ENCODE measurements at places on chromosomes 4 and X.

DNA sequence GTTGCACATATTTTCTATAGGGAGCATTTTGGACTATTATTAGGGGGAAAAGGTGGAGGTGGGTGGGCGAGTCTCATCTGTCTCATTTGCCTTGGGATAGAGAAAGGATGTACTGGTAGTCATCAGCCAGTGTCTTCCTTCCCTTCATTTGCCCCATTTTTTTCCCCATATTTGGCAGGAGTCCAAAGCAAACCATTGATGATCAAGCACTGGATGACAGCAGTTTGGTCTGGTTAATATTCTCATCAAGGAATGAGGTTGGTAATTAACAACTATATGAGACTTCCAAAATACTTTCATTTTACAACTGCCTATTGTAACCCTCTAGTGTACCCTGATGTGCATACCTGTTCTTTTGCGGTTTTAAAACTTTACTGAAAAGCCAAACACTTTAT lies 22.6 kb upstream of the IGFBP7 start:
- DNase-seq = no peak

- no peak for DNase-seq
Measured at GRCh38 chr4:146975036-146975435, 29.4 kb upstream of the TTC29 start.

DNA sequence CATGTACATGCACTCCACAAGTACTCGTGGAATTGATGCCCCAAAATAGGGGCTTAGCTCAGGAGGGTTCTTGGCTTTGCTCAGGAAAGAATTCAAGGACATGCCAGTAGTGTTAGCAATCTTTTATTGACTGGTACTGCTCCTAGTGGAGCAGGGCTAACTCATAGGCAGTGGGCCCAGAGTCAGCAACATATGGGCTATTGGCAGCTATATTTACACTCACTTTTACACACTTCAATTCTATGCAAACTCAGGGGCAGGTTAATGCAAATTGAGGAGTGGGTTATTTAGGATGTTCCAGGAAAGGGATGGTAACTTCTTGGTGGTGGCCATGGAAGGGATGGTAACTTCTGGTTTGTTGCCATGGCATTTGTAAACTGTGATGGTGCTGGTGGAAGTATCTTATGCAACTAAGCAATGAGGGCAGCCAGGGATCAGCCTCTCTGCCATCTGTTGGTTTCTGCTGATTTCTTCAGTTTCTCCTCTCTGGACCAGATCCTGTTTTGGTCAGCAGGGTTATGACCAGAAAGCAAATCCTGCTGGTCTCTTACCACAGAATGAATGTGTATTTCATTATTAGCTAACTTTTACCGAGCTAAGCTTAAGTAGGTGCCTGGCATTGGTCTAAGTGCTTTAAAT lies 69.2 kb upstream of the FAT1 start:
- no peak for DNase-seq

GRCh38 chr4:35503435-35503834 lies 740.9 kb downstream of the ARAP2 start:
- DNase-seq = no peak

DNA sequence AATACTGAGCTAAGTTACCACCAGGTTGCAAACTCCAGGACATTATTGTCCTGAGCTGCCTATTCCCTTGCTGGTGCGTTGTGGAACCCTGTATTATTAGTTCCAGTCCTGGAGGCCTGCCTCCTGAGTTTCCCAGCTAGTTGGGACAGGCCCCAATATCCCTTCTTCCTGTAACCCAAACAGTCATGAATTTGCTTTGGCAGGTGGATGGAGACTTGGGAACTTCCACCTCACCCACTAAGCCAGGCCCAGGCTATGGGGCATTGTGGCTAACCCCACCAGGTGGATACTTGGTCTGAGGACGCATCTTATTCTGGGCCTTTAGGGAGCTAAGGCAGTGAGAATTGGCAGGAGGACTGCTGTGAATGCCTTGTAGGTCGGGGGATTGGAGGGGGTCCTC lies 5.0 kb downstream of the RBM3 start:
- DNase-seq = peak; percentile 16

DNA sequence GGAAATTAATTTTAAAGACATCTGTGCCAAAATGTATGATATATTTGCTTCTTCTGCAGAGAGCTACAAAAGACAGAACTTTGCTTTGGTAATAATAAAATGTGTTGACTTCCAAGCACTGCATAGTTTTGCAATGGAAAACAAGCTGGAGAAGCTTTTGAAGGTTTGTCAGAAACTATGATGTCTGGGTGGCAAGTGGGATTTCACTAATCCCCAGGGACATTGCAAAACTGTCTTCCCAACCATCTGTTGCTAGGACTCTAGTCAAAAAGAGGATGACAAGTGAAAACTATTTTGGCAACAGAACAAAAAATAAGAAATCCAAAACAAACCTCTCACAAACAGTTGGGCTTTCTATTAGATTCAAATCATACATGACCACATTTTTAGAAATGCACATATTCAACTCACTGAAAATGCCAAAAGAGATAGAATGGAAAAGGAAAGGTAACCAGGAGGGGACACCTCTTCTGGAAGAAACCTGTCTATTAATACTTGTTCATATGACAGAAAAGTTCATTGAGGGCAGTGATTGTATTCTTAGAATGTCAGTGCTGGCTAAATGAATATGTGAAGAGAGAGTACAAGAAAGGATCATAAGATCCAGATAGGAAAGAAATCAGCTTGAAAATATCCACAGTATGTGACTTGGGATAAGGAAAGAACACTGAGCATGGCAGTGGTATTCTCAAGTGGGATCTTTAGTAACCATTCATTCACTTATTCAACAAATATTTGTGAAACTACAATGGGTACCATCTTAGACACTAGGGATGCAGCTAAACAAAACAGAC lies 228.0 kb downstream of the RASL11B start:
- no peak for DNase-seq

GRCh38 chr4:931194-931959 lies 739 bp downstream of the GAK start:
- peak; percentile 83 for DNase-seq

DNA sequence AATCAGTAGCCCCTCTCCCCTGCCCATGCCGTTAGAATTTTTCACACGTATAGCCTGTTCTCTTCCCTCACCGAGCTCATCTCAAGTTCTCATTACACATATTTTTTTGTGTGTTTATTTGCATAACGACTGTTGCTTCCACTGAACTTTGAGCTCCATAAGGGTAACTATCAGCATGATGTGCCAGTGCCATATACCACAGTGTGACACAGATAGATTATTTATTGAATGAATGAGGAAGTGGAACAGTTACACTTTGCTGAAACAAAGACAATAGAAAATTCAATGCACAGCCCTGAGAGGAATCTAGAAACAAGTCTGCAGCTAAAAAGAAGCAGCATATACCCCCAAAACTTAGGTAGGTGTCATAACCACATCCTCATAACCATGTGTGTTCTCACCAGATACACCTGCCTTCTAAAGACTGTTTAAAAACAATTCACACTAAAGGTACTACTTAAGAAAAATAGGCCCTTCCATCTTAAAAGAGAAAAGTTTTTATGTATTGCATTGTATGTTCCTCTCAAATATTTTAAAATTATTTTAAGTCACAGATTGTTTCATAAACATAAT lies 389.9 kb downstream of the PACRGL start:
- DNase-seq = no peak

GRCh38 chrX:43734444-43734843 lies 78.3 kb downstream of the MAOA start:
- DNase-seq = no peak

- DNase-seq = no peak
Measured at GRCh38 chr4:181007751-181008150, 1235.5 kb upstream of the TENM3 start.

GRCh38 chr4:164012396-164013027 lies 518.0 kb downstream of the TMA16 start:
- no peak for DNase-seq

DNA sequence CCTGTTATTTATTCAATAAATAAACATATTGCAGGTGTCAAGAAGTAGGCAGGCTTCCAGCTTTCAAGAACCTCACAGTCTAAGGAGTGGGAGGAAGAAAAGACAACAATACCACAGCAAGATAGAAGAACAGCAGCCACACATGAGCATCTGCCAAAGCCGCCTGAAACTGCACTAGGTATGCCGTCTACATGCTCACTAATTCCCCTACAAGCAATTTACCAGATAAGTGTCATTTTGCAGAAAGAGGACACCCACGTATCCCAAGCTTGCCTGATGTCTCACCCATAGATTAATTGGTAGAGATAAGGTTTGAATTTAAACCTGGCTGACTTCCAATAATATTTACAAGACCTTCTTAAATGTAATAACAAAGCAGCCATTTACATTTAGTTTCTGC lies 439.4 kb upstream of the CPEB2 start:
- no peak for DNase-seq

Measured in posterior vena cava (tissue), 2 donors.